ENCODE measurements at places on chromosomes 12 and 14.
A peak's percentile ranks its signal among the peaks of the same experiment; 100 is the strongest.

GRCh38 chr12:42770261-42770660, 180.7 kb upstream of the PRICKLE1 start:
- DNase-seq, result no peak

DNA sequence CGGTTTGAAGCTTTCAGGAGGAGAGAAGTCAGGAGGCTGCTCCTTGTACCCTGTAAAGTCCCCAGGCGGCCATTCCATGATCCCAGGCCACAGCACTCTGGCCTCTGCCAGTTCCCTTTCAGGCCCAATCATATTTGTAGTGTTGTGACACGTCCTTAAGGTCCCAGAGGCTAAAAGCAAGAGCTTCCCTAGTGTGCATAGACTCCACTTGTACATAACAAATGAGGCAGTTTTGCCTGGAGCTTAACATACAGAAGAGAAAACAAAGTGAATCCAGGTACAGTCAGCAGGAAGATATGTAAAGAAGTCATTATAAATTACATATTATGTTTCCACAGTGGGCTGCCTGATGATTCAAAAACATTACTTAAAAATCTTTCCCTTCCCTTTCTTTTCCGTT, 81.1 kb upstream of the RPH3A start:
- DNase-seq, result no peak

DNA sequence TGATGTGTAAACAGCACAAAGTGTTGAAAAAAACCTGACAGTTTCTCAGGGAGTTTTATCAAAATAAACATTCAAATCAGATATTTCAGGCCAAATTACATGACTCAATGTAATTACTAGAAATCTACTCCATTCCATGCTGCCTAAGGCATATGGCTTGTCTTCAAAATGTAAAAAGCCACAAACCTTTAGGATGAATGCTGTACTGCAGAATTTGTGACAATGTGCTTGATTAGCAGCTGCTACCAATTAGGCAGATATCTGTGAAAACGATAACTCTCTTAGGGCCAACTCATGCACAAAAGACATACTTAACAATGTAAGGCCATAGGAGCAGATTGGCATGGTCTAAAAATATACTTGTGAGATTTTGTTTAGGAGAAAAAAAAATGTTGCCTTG, 267.0 kb downstream of the DACT1 start:
- no peak for DNase-seq

DNA sequence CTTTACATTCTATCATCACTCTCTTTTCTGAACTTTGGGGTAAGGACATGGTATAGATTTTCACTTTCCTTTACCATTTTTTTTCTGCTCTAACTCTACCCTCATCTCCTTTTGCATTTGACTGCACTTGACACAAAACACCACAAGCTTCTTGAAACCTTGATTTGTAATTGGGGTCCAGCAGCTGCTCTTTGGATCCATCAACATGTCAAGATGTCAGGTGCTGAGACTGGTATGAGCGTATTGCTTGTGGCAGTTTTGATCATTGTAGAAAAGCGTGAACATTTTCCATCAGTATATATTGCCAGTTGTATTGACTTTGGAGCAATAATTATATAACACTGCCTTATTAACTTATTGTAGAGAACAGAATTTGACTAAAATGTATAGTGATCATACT, 838.6 kb downstream of the TRHDE start:
- no peak for DNase-seq

DNA sequence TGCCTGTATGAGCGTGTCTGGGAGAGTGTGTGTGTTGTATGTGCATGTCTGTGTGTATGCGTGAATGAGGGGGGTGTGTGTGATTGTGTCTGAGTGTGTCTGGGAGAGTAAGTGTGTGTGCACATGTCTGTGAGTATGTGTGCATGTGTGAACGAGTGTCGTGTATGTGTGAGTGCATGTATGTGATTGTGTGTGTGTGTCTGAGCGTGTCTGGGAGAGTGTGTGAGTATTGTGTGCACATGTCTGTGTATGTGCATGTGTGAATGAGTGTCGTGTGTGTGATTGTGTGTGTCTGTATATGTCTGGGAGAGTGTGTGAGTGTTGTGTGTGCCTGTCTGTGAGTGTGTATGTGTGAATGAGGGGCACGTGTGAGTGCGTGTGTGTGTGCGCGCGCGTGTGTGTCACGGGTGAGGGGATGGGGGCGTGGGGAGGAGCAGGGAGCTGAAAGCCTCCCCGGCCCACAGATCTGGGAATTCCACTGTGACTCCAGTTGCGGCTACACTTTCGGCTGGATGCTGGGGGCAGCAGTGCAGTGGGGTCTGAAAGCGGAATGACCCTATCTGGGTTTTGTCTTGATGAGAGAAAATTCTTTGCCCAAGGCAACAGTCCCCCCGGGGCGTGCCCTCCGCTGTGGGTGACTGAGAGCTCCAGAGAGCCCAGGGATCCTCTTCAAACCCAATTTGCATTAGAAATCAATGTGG, 138.1 kb upstream of the MED13L start:
- DNase-seq, result no peak

- DNase-seq, result no peak
These were observed 89.5 kb downstream of the STON2 start for GRCh38 chr14:81310606-81311005.

DNA sequence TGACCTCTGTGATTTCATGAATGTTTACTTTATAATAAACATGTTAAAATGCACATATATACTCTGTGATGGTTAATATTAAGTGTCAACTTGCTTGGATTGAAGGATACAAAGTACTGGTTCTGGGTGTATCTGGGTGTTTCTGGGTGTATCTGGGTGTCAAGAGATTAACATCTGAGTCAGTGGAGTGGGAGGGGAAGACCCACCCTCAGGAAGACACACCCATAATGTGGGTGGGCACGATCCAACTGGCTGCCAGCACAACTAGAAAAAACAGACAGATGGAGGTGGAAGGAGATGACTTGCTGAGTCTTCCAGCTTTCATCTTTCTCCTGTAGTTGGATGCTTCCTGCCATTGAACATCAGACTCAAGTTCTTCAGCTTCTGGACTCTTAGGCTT, 11.9 kb downstream of the NUP37 start:
- no peak for DNase-seq

GRCh38 chr12:57580466-57580795, 10.6 kb upstream of the PIP4K2C start:
- no peak for DNase-seq

DNA sequence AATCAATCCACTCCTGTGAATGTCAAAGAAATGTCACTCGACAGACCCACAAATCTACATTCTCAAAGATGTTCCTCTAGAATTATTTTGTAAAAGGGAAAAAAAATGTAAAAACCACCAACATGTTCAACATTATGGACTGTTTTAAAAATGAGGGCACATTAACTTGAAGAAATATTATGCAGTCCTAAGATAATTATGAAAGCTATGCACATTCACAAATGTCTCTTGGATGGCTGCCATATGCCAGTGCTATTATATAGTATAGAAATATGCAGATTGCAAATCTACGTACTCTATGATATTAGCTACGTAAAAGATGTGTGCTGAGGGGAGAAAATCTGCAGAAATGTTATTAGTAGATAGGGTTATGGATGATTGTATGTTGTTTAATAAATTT, 334.2 kb downstream of the BMP4 start:
- DNase-seq, result no peak

DNA sequence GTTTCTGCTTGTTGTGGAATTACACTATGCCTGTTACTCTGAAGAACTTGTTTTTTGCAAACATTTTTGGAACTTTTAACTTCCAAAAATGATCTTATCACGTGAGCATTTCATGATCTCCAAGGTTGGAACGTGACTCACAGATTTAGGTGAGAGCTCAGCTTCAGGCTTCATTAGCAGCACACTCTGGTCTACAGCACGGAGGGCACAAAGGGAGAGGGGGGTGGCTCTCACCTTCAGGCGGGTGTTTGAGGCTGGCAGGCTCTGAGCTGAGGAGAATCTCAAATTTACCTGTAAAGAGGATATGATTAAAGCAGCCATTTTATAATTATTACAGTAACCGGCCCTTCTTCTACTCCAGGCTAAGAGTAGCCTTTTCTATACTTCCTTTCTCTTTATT, 45.3 kb upstream of the PZP start:
- DNase-seq, result no peak

GRCh38 chr12:67018105-67018504, 251.1 kb upstream of the CAND1 start:
- DNase-seq, result no peak

DNA sequence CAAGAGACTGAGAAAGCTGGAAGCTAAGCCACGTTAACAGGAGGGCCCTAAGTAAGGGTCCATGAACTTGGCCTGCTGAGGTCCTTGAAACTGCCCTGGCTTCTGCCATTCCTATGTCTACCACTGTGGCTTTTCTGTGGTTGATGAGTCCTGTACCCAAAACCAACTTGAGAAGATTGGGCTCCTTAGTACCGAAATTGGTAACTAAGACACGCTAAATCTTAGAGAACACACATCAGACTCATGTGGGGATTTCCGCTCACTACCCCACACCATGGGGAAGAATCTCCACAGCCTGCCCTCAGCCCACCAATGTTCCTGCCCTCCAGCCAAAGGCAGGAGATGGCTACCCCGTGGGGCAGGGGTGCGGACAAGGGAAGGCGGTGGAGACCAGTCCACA, 232.9 kb downstream of the SPTSSA start:
- DNase-seq, result no peak

- DNase-seq, result no peak
These were observed 234.4 kb upstream of the PRKD1 start for GRCh38 chr14:30162066-30162465.

DNA sequence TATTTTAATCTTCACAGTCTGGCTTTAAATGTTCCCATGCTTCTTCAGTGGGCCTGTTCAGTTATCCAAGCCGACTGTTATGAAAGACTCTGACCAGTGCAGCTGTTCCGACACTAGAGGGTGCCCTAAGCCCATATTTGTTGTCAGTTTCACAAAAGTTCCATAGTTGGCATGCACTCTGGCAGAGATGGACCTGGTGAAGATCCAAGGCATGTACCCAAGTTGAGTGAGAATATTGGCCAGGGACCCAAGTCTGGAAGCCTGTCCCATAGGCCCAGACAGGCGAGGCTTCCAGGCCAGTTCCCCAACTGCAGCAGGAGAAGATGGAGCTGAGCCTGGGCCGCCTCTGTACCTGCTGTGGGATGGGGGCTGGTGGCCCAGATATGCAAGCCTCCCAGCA, 27.4 kb upstream of the GUCY2C start:
- DNase-seq, result peak; percentile 71

GRCh38 chr14:46279776-46280175, 371.8 kb downstream of the RPL10L start:
- no peak for DNase-seq

DNA sequence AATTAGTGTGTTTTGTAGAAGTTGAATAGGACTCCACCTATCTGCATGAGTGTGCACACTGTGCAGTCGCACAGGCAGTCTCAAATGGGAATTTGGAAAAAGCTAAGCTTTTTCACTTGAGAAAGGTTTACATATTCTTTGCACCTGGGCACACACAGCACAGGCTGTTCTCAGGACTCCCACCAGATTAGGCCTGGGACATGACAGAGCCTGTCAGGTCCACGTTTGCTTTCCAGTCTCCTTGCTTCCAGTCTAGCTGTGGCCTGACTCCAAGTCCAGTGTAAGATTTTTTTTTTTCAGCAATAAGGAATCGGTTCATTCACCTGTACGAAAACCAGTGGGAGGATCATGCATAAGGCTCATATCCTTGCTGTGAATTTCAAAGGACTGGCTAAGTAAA, 181.3 kb downstream of the ZFP36L1 start:
- DNase-seq, result no peak

DNA sequence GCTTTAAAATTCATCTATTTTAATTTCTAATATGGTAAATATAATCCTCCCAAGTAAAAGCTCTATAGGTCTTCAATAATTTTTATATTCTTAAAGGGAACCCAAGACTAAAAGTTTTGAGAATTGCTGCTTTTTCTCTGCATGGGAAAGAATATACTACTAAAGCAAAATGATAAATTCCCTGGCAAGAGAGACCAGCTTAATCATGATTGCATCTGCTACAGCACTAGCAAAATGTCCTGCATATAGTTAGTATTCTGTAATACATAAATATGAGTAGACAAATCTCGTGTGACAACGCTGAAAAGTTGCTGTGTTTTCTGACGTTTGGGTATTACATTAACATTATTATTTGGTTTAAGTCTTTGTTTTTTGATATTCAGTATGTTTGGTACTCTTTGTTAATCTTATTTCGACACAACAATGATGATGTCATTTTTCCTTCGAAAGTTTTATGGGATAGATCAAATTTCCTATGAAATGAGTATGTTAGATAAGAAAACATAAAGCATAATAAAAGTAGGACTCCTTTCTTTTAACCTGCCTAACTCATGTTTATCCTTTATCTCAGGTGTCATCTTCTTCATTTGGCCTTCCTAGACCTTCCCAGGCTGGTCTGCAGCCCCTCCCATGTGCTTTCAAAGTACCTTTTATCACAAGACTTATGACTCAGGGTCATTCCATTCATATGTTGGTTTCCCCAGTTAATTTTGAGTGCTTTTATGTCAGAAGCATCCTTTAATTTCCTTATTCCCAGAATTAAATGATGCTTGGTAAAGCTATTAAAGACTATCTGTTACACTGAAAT, 321.9 kb downstream of the RAD51B start:
- DNase-seq, result no peak

DNA sequence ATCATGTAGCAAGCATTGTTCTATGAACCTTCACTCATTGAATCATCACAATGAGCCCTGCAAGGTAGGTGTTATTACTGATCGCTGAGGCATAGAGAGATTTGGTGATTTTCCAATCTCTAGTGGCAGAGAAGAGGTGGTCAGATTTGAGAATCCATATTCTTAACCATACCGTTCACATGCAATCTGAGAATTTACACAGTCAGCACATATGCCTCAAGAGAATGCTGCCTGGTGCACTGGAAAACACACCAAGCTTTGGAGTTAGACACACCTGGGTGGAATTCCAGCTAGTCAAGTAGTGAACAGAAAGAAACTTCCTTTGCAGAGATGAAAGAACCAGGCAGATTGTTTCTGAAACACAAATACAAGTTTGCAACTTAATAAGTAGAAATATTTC, 94.1 kb downstream of the LGR5 start:
- no peak for DNase-seq

- DNase-seq, result no peak
These were observed 71.7 kb upstream of the KICS2 start for GRCh38 chr12:64293654-64294364.

DNA sequence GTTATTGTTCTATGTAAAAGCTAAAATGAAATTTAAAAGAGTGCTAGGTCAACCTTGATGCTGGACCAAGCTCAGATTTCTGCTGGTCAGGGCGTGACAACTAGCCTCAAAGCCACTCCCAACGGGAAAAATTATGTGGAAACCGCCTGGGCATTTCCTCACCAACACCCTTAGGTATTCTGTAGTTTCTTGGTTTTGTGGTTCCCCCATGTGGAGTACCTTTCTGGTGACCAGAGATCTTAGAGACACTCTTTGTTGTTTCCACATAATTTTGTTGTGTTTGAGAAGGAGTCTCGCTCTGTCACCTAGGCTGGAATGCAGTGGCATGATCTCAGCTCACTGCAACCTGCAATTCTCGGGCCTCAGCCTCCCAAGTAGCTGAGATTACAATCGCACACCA, 119.9 kb downstream of the DENND5B start:
- no peak for DNase-seq
